ENCODE measurements at places on chromosomes 12 and 14. TPM values are rescaled to one million over a fixed set of nuclear protein-coding genes. Genes with fewer than 3 reads are reported as not detected.

Gene PTGDR
- not detected for total RNA-seq

Gene LRTM2
- not detected for total RNA-seq

Gene C12orf50
- total RNA-seq = not detected

Gene MSRB3
- total RNA-seq = not detected

Gene GUCY2C
- total RNA-seq = 0.48 TPM

Gene HOXC11
- total RNA-seq = not detected

Gene MARS1
- total RNA-seq = 260 TPM

Gene M6PR
- total RNA-seq = 271 TPM

Gene PRICKLE1
- 1.1 TPM for total RNA-seq

Gene SLC39A5
- total RNA-seq = 0.61 TPM

Gene ZBTB42
- 0.45 TPM for total RNA-seq

Gene TPH2
- not detected for total RNA-seq

Gene IFNG-AS1
- total RNA-seq = not detected

Gene APOLD1
- total RNA-seq = 1.4 TPM

Gene CCDC88C
- total RNA-seq = 72.4 TPM

Gene CRACR2A
- total RNA-seq = 29.3 TPM

Gene FAM222A
- 0.94 TPM for total RNA-seq

Gene DLK1
- not detected for total RNA-seq

Gene TAS2R43
- 0.90 TPM for total RNA-seq

Gene ADGRD1
- not detected for total RNA-seq

Gene COX8C
- not detected for total RNA-seq

Gene NFE2
- not detected for total RNA-seq

Gene PTCSC3
- total RNA-seq = not detected

Gene FAM186B
- not detected for total RNA-seq

Gene SNX6
- 48.7 TPM for total RNA-seq

Gene RPGRIP1
- total RNA-seq = not detected

Gene RND1
- total RNA-seq = 0.60 TPM

Gene ADAM20
- 1.6 TPM for total RNA-seq

Gene INHBC
- not detected for total RNA-seq

Gene TAS2R9
- 0.19 TPM for total RNA-seq

Gene POTEM
- total RNA-seq = not detected

Gene UNC79
- total RNA-seq = 0.19 TPM

Gene ESPL1
- total RNA-seq = 9.4 TPM

Gene RNASE11
- total RNA-seq = not detected

Gene GPD1
- total RNA-seq = 1.0 TPM

Gene CMKLR1
- not detected for total RNA-seq

Gene OR6C75
- total RNA-seq = not detected

Gene RDH5
- total RNA-seq = 12.8 TPM

Gene ADAMTS20
- total RNA-seq = not detected

Gene NPFF
- not detected for total RNA-seq

Gene COCH
- 33.7 TPM for total RNA-seq

Gene VWF
- not detected for total RNA-seq

Gene SLC8B1
- total RNA-seq = 5.9 TPM

Gene A2M
- not detected for total RNA-seq

Gene PMEL
- 8.8 TPM for total RNA-seq

Gene LRP1
- 0.56 TPM for total RNA-seq

Gene SALL2
- total RNA-seq = not detected

Gene ZNF84
- total RNA-seq = 33.2 TPM

Gene EFS
- total RNA-seq = not detected

Gene KRT4
- not detected for total RNA-seq

Gene KRT2
- total RNA-seq = not detected

Gene MYBPC1
- total RNA-seq = not detected

Gene KRT71
- total RNA-seq = not detected

Gene GPR68
- 0.36 TPM for total RNA-seq

Gene PAX9
- not detected for total RNA-seq

Gene GALNT16
- total RNA-seq = not detected

Gene VRTN
- total RNA-seq = not detected

All from Karpas-422 (cell line).